SK-MEL-5 (cell line): ENCODE measurements at places on chromosomes 6 and 20. TPM values are rescaled to one million over a fixed set of nuclear protein-coding genes. Genes with fewer than 3 reads are reported as not detected.

DNA sequence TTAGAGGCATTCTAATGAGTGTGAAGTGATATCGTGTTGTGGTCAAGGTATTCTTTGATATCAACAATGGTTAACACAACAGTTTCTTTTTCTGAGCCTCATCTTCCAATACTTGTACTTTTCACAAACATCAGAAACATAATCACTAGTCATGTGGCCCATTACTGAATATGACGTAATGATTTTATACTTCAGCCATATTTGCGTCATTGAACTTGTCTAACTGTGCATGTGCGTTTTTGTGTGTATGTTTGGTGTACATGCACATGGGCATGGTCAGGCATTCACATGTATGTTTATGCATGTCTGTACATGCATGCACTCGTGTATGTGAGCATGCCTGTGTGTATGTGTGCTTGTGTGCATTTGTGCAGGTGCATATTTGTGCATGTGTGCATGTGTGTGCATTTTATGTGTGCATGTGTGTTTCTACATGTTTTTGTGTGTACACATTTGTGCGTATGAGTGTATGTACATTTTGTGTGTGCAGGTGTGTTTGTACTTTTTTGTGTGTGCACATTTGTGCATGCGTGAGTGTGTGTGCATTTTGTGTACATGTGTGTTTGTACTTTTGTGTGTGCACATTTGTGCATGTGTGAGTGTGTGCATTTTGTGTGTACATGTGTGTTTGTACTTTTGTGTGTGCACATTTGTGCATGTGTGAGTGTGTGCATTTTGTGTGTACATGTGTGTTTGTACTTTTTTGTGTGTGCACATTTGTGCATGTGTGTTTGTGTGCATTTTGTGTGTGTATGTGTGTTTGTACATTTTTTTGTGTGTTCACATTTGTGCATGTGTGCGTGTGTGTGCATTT lies 29.4 kb downstream of the PRR18 start:
- no peak for DNase-seq

DNA sequence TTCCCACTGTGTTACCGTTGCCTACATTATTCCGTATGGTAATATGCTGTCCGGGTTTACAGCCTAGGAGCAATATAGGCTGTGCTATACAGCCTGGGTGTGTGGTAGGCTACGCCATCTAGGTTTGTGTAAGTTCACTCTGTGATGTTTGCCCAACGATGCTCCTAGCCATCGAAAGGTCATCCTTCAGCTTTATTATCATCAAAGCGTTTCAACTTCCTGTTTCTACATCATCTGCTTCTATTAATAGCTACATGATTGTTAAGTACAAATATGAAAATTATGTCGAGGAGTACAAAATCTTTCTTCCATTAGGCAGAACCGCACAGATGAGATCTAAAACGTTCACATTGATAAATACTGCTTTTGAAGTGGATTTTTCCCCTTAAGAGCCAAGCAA lies 69.9 kb downstream of the PPP1R14C start:
- no peak for DNase-seq

DNA sequence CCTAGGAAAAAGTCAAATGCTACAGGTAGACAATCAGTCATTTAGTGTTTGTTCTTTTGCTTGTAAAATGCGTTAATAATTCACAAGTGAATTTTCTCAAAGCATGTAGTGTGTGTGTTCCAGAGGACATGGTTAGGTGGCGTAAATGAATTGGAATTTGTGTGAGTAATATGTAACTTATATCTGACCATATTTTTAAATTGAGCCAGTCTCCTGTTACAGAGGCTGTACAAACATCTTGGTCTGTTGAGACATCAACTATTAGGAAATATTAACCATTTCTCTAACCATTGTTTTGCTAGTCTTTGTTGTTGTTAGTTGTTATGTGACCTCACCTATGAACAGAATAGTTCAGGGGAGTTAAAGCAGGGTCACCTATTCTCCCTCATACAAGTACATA lies 22.7 kb downstream of the MCM8 start:
- no peak for DNase-seq

GRCh38 chr6:131258816-131259476 lies 123.7 kb downstream of the AKAP7 start:
- no peak for DNase-seq

Gene COQ3
- 9.4 and 12.0 TPM in 2 replicates for total RNA-seq

DNA sequence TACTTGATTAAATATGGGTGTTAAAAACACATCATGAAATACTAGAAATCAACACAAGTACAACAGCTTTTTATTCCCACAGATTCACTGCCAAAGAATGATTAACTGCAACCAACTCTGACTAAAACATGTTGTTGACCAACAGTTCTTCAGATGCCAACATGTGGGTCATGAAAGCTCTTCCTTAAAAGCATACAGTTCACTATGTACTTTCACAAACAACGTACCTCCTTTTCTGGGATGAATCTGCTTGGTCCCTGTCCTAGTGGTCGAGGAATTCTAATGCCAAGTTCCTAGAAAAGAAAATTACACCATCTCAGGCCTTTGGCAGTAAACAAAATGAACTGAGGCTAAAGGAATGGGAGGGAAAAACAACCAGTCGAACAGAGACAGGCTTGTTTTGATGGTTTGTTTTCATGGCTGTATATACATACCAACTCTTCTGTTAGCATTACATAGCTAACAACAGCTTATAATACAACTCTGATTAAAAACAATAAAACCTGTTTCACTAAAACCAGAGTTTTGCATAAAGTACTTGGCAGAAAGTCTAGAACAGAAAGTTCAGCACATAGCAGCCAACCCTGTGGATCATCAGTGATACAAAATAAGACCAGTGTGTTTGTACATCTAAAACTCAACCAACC lies 92.5 kb downstream of the SESN1 start:
- DNase-seq, result no peak

Gene IBTK
- total RNA-seq, result 35.8 and 38.9 TPM in 2 replicates

Gene CCN6
- not detected in 2 replicates for total RNA-seq

Gene CTAGE9
- total RNA-seq, result not detected in 2 replicates

GRCh38 chr6:114376611-114377175 lies 33.9 kb upstream of the HS3ST5 start:
- no peak for DNase-seq

DNA sequence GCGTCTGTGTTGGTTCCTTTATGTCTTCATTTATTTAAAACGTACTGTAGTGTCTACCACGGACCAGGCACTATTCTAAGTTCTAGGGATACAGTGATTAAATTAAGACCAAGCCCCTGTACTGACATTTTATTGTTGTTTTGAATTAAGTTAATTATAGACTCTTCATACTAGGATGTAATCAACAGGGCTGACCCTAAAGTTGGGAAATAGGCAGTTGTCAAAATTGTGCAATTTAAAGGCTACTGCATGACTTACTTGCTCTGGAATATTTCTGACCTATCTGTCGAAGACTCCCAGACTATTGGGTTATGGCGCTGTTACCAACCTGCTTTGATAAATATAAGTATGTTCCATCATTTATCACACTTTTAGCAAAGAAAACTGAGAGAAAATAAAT lies 6.7 kb downstream of the MYO6 start:
- DNase-seq, result no peak

Gene SOBP
- total RNA-seq, result 1.6 and 2.4 TPM in 2 replicates

Gene MOXD1
- total RNA-seq, result 17.2 and 17.6 TPM in 2 replicates

Gene BFSP1
- 14.3 and 14.7 TPM in 2 replicates for total RNA-seq

Gene OR2B6
- not detected in 2 replicates for total RNA-seq

Gene HSPA12B
- total RNA-seq, result 0.21 TPM in 1 of 2 replicates, not detected in the other
